ENCODE measurements at places on chromosomes 3 and 15.

DNA sequence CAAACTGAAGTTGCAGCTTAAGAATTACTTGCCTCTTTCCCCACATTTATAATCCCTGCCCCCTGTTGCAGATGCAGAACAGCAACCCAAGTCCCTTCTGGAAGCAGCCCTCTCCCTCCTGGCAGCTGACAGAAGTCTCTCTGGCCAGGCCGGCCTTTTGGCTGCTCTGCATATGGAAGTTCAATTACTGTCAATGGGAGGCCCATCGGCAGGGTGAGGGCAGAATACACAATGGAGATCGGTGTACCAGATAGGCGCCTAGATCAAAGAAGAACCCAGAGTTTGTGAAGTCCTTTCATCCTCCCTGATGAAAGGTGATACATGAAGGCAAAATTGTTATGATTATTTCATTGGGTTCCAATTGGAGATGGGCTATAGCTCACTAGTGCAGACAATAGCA is 327.9 kb upstream of the CTNNB1 start:
- no peak for DNase-seq

GRCh38 chr3:50345586-50346234 is at the start of gene ZMYND10:
TSS of gene ZMYND10 (minus strand) at chr3:50345732. CDS start at chr3:50345579, 153 bp downstream.
- no peak for DNase-seq

DNA sequence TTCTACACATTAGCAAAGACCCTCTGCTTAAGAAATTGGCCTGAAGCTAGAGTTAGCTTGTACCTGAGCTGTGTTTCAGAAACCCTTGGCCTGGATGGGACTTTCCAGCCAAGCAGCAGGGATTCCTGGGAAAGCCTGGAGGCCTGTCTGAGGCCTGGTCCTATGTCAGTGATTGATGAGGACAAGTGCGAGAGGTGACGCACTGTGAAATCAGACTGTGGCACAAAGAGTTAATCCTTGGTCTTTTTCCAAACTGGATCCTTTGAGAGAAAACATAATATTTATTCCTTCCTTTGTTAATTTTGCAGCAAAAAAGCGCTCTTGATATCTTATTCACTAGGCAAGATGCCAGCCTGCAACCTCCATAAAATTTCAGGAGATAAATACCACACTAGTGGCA is 225.0 kb upstream of the ATP11B start:
- DNase-seq: no peak

- DNase-seq: no peak
Measured at GRCh38 chr3:141782386-141782932, 19.3 kb downstream of the GRK7 start.

Data from AG04449 (cell line).